Activated CD8-positive, alpha-beta memory T cell treated with anti-CD3 and anti-CD28 coated beads for 1 hour (primary cell): ENCODE measurements at places on chromosomes 7 and 10.

- no peak for DNase-seq
These were observed 278.3 kb downstream of the HGF start for GRCh38 chr7:81491573-81491972.

GRCh38 chr10:7188456-7189050 lies 222.3 kb downstream of the SFMBT2 start:
- no peak for DNase-seq

DNA sequence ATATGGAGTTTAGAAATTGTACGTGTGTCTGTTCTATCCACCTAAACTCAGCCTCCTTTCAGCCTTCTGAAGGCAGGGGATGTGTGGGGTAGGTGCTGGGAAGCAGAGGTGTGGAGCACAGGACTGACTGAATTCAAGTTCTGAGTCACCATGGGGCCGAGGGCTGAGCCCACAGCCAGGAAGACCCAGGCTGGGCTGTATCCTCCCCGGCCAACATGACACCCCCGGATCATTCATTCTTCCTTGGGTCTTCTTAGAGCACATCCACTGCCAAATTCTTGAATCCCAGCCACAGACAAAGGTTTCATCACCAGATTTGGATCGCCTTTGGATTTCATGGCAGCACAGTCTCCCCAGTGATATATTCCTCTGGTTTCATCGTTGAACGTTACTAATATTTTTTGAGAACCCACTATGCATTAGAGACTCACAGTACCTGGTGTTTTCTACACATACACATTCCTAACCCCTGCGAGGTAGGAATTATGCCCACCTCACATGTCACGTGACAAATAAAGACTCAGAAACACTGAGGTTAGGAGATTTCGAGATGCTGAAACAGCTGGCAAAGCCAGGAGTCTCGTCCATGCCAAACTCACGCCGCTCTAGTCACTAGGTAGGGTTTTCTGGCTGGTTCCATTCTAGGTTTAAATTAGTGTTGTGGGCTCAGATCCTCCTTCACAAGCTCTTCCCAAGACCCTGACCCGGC lies 26.9 kb downstream of the CCDC3 start:
- DNase-seq = no peak

DNA sequence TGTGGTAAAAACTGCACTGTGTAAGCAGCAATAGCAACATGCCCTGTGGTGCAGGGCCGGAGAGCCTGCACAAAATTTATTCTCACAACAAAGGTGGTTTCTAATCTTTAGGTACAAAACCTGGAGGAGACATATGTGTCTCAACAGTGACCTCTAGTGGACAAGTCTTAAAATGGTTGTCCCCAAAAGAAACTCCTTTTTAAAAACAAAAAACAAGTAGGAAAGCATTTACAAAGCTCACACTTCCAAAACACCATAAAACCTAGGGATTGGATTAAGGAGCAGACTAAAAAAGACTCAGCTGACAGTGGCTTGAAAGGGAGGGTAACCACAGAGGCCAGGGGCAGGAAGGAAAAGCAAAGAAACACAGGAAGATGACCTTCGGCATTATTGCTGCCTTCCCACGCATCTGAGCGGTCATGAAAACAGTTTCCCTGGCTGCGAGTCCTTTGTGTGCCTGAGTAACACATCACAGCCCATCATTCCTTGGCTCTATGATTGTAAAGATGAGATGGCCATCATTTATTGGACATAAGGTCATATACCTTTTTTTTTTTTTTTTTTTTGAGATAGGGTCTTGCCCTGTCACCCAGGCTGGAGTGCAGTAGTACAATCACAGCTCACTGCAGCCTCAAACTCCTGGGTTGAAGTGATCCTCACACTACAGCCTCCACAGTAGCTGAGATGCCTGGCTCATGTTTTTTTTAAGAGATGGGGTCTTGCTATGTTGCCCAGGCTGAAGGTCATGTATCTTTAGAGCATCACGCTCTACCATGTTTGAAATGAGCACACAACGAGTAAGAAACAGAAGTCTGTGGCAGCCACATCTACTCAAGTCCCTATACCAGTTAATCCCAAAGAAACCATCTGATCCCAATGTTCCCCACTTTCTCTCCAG lies 39.5 kb downstream of the RSU1 start:
- no peak for DNase-seq

DNA sequence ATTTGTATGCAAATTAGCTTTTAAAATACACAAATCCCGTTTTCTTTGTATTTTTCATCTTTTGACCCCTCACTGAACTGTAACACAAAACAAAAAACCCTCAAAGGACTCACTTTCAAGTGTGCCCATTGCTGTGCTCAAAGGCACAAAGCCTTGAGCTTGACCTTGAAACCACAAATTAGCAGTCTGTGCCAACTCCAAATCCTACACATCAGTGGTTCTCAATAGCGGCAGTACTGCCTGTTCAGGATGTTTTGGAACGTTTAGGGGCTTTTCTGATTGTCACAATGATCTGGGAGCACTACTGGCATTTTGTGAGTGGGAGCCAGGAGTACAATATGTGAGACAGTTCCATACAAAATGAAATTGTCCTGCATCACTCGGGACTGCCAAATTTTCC lies 55.5 kb downstream of the KDM7A start:
- no peak for DNase-seq

GRCh38 chr10:72323771-72324191 lies 30.9 kb downstream of the DNAJB12 start:
- no peak for DNase-seq

- DNase-seq = no peak
These were observed 14.8 kb upstream of the CFAP46 start for GRCh38 chr10:132957131-132957530.

- DNase-seq = no peak
These were observed 516.3 kb upstream of the TEX47 start for GRCh38 chr7:89311886-89312285.

DNA sequence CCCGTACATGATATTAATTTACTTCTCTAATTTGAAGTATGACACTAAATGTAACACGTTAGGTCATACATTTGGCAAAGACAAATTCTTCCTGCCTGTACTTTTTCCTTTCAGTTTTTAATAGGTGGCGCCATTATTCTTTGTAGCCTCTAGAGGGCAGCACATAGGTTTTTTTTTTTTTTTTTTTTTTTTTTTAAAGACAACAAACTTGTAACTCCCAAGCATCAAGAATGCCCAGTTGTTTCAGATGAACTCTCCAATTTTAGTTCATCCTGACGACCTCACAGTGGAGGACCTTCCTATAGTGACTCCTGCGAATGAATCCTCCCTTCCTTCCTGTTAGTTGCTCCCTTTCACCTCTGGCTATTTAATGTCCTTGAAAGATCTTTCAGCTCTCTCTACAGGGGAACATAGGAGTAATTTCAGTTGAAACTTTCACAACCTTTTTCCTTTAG lies 139.3 kb upstream of the HDAC9 start:
- DNase-seq = no peak

- no peak for DNase-seq
These were observed 22.5 kb downstream of the CAV1 start for GRCh38 chr7:116547347-116547746.

DNA sequence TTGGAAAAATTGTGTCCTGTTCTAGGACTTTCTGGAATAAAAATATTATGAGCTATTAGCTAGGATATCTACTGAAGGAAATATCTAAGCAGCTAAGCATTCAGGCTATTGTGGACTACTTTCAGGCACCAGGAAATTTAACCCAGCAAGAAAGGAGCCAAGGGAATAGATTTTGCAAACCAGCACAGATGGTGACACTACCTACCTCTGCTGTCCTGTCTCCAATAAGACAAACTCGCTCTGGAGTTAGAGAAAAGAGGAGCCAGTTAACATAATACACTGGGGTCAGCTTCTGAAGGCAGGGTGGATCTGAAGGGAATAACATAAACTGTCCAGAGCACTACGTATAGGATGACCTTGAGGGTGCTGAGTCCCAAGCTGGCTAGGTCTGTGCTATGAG lies 223.7 kb upstream of the PRSS58 start:
- DNase-seq = no peak
